Right lobe of liver (tissue), 6 donors: ENCODE measurements at places on chromosomes 7 and 10. TPM values are rescaled to one million over a fixed set of nuclear protein-coding genes. Genes with fewer than 3 reads are reported as not detected.

- DNase-seq, result no peak
Measured at GRCh38 chr7:116799916-116800315, 62.5 kb upstream of the CAPZA2 start.

DNA sequence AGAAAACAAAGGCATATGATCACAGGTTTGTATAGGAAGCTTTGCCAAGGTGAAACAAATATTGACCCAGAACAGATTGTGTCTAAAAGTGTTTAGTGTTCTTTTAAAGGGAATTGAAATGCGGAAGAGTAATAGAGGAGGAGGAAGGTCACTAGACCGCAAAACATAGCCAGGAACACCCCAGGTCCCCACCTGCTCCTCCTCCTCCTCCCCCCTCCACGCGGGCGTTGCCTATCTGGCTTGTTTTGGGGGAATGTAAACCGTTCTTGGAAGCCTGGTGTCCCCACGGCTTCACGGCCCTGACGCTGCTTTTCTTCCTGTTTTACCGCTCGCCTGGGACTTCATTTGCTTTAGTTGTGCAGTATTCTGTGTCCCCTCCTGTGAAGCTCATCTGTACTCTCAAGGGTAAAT is 81.0 kb upstream of the PFKP start:
- no peak for DNase-seq

DNA sequence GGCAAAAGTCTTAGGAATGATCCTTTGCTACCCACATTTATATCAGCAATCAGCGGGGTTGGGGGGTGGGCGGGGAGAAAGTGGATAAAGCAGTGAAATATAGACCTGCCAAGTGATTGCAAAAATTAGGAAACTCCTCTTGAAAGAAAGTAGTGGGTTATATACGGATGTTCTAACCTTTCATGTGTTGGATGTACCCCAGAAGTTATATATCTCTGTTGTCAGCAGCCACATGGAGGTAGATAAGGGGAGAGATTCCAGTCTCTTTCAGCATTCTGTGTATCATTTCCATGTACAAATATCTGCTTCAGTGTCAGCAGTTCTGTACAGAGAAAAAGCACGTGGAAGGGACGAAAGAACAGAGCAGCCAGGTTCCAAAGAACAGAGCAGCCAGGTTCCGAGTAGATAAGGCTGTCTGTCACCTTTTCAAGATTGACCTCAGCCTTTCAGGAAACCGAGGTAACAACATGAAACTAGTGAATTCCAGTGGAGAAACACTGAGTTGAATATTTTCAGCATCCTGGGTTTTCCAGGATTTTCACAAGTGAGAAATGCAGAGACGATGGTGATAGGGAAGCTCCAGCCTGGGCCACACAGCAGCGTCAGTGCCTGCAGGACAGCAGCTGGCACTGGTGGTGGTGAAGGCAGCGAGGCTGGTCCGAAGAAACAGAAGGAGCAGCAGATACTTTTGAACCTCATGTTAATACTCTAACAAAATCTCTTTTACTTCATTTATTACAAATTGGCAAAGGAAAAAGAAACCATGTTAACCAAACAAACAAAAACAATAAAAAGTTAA is 212.3 kb downstream of the C7orf25 start:
- no peak for DNase-seq

DNA sequence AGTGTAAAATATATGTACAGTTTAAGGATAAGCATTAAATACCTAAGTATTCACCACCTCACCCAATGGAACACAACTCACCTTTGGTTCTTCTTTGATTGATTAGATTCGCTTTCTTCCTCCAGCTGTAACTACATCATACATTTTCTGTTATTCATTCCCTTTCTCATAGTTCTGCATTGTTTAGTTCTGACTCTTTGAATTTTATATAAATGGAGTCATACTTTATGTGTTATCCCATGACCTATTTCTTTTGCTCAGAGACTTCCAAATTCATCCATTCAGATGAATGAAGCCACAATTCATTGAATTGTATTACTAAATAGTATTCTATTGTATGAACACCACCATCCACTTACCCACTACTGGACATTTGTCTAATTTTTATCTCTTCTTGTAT is 12.3 kb downstream of the THNSL1 start:
- no peak for DNase-seq

ABCB4 gene
- 176 TPM for total RNA-seq

DNA sequence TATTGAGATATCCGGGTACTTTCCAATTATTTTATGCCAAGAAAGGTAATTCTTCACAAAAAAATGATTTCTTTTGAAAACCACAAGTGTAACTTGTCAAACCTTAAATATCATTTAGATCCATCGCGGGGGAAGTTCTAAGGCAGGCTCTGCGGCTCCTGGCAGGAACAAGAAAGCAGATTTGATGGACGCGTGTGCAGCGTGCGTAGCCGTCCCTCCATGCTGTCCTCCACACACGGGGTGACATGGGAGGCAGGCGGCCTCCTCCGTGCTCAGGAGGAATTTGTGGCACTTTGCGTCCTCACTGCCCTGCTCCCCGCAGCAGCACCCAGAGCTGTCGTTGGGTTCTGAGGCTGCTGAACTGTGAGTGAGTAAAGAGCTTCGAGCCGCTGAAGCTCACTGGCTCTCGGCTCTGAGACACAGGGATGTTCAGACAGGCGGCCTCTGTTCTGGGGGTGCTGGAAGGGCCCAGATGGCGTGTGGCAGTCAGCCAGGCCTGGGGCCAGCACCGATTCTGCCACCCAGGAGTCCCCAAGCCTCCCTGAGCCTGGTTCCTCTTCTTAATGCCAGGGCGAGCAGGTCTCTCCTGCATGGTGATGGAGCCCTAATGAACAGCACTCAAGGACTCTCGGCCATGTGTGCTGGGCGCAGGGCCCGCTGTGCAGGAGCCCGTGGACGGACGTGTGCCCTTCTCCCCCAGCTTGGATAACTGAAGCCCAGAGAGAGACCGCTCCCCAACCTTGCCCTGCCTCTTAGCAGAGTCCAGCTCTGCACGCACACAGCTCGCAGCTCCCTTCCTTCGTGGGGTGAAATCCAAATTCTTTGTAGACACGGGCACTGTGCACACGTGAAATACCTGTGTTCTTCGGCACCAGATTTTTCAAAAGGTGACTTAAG is 185.4 kb upstream of the SHH start:
- DNase-seq, result no peak

DNA sequence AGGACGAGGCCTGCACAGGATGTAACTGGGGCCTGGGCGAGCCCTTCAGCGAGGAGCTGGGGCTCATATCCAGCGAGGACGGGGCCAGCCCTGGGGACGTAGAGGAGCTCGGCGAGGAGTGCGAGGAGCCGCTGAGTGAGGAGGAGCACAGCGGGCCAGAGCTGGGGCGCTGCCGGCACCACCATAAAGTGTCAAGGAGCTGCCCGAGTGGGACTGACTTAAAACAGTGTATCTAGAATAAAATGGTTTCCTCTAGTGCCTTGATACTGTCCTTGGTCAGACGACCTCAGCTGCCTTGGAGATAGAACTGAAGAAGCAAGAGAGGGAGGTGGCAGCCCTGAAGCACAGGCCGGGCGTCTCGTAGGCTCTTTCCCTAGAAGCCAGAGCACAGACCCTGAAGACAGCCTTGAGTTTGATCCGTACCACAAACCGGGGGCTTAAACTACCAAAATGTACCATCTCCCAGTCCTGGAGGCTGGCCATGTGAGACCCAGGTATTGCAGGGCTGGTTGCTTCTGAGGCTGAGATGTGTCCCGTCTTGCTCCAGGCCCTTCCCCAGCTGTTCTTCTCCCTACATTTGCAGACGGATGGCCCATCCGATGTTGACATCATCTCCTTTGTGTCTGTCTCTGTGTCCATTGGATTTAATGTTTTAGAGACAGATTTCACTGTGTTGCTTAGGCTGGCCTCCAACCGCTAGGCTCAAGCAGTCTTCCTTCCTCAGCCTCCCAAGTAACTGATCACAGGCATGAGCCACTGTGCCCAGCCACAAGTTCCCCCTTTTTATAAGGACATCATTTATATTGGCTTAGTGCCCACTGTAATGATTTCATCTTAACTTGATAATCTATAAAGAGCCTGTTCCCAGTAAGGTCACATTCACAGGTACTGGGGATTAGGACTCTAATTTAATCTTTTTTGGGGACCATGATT is 35.8 kb downstream of the DNAJB6 start:
- no peak for DNase-seq
